ENCODE measurements at places on chromosomes 6 and 20.

DNA sequence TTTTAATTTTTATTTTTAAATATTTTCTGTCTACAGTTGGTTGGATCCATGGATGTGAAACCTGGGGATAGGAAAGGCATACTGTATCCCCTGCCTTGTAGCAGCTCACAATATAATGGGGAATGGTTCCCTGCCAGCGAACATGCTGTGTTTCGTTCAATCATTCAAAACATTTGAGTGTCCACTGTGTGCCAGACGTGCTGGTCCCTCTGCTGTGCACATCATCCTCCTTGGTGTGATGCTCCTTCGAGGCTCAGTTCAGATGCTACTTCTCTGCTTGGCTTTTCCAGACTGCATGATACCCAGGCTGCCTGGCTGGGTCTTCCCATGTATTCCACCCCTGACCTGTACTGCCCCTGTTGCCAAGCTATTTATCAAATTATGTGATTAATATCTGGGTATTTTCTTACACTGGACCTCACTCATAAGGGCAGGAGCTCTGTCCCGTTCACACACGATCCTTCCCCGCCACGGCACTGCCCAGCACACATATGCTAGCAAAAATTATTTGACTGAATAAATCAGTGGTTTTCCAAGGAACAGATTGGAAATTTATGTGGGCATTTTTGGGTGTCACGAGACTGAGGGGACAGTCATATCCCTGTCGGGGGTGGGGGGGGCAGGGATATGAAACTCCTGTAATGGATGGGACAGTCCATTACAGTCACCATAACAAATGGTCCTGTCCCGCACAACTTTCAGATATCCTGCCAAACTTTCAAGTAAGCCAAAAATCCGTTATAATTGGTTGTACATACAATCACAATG is 4.9 kb downstream of the SDCBP2 start:
- DNase-seq: no peak

GRCh38 chr6:259901-260508 is 32.3 kb upstream of the DUSP22 start:
- DNase-seq: no peak

- DNase-seq: no peak
These were observed 55.6 kb downstream of the GOPC start for GRCh38 chr6:117546674-117547073.

- DNase-seq: no peak
These were observed 96.4 kb upstream of the IYD start for GRCh38 chr6:150272264-150272975.

GRCh38 chr6:63502156-63502555 is 70.1 kb upstream of the LOC128125822 start:
- peak; percentile 26 for DNase-seq

- DNase-seq: no peak
These were observed 106.1 kb upstream of the ADGRF4 start for GRCh38 chr6:47592131-47592840.

DNA sequence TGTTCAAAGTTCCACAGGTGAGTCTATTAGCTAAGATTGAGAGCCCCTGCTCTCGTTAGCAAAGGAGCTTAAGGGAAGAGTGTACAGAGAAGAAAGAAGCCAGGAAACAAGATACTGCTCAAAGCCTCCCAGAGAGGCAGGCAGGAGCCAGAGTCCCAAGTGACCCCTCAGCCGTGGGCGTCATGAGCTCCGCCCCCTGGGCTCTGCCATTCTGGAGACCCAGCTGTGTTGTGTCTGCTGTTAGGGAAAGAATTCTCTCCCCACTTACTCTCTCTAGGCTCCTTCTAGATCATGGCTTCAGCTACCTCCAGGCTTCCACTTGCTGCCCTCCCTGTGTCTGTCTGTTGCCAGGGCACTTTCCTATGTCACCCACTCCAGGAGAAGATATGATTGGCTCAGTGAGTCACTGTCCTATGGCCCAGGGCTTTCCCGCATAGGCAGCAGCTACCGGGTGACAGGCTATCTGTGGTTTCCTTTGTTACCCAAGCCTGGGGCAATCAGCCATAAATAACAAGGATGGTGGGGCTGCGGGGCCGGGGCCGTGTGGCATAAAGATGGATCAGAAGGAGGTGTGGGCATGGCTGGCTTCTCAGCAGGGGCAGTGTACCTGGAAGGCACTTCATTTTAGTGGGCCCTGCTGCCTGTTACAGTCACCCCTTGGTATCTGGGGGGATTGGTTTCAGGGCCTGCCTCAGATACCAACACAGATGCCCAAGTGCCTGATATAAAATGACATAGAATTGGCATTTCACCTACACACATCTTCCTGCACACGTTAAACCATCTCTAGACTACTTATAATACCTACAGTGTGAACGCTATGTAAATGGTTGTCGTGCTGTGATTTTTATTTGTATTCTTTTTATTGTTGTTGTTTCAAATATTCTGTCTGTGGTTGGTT is 118.9 kb downstream of the ARMC2 start:
- DNase-seq: no peak

DNA sequence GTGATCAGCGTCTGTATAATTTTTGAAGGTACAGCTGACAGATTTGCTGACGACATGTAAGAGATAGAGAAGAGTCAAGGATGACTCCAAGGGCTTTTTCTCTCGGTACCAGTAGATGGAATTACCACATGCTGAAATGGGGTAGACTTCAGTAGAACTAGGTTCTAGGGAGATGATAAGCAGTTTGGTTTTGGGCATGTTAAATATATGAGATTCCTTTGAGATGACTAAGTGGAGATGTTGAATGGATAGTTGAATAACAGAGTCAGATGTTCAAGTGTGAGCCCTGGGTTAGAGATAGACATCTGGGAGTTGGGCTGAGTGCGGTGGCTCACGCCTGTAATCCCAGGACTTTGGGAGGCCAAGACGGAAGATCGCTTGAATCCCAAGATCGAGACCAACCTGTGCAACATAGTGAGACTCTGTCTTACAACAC is 50.0 kb downstream of the PHF20 start:
- DNase-seq: peak; percentile 13

GRCh38 chr6:105317607-105318533 is 85.0 kb downstream of the PREP start:
- DNase-seq: no peak

DNA sequence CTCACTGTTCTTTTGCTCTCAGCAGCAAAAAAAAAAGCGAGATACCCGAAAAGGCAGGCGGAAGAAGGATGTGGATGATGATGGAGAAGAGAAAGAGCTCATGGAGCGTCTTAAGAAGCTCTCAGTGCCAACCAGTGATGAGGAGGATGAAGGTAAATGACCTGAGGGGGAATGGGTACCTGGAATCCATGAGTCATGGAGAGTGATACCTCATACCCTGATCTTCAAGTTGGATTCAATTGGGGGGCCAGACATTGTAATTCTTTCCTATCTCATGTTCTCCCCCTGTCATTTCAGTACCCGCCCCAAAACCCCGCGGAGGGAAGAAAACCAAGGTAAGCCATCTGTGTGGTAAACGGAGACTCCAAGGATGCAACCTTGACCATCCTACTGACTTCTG is 6.8 kb downstream of the ABCF1 start:
- DNase-seq: no peak

- peak; percentile 20 for DNase-seq
These were observed 7.2 kb downstream of the ADGRF1 start for GRCh38 chr6:47034926-47035325.

DNA sequence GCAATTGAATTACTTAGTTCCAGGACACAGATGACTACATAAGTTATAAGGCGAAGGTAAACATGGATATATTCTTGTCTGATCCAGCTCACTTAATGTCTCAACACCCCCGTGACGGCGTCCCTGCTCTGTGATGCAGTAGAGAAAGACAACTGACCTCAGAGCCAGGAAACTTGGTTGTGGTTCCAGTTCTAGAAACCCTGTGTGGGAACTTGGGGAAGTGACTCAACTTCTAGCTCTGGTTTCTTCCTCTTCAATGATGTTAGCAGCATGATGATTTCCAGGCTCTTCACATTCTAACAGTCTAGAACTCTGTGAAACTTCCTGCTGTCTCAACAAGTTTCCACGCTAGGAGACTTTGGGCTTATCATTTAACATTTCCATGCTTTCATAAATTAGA is 18.4 kb downstream of the LAMA4 start:
- DNase-seq: no peak

- no peak for DNase-seq
These were observed 218.0 kb downstream of the THBS2 start for GRCh38 chr6:169035385-169036240.

DNA sequence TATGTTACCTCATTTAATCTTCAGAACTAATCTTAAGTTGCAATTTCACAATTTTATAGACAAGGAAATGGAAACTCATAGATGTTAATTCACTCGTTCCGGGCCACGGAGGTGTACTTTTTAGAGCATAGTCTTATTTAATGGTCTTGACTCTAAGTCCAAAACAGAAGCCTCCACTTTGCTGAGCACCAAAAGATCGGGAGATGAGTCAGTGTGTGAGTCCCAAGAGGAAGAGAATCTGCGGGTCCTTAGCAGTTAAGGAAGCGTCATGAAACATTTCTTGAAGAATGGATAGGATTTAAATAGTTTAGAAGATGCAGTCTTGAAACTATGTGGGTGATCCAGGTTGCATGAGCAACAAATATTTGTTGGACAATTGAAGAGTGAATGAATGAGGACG is 231.8 kb upstream of the QKI start:
- no peak for DNase-seq

- no peak for DNase-seq
These were observed 90.3 kb downstream of the TCP11 start for GRCh38 chr6:35050757-35051330.

GRCh38 chr20:3312940-3313682 is 74.1 kb upstream of the SLC4A11 start:
- DNase-seq: no peak

DNA sequence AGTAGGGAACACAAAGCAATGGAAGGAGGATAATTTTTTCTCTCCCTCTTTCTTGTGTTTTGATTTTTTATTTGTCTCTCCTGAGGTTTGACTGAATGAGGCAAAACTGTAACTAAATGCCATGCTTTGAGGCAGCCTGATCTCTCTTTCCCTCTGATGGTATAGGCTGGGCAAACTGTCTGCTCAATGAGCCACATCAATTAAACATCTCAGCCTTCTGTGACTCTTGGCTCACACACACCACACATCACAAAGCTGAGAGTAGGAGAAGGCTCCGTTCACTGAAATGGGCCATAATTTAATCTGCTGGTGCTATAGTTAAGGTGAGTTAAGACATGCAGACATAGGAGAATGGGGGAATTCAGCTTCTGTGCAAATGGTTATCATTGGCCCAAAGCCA is 28.1 kb upstream of the SCGN start:
- DNase-seq: no peak

GRCh38 chr6:23977706-23978105 is 148.3 kb upstream of the NRSN1 start:
- DNase-seq: no peak

- DNase-seq: no peak
These were observed 895.2 kb upstream of the CITED2 start for GRCh38 chr6:140269591-140270165.

- no peak for DNase-seq
These were observed 21.7 kb downstream of the MTCL3 start for GRCh38 chr6:127497410-127497809.

DNA sequence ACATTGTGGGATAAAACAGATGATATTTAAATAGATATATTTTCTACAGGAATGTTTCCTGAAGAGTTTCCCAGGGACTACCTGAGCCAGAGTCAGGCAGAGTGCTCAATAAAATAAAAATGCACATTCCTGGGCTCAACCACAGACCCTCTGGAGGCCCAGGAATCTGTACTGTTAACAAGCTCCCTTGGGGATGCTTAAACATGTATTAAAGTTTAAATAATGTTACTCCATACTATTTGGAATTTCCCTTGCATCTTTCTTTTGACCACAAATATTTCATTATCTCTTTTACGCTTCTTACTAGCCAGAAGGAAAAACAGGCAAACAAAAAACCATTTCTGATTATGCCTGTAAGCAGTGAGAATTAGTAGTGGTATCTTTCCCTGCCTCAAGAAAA is 42.3 kb downstream of the GPR63 start:
- no peak for DNase-seq

DNA sequence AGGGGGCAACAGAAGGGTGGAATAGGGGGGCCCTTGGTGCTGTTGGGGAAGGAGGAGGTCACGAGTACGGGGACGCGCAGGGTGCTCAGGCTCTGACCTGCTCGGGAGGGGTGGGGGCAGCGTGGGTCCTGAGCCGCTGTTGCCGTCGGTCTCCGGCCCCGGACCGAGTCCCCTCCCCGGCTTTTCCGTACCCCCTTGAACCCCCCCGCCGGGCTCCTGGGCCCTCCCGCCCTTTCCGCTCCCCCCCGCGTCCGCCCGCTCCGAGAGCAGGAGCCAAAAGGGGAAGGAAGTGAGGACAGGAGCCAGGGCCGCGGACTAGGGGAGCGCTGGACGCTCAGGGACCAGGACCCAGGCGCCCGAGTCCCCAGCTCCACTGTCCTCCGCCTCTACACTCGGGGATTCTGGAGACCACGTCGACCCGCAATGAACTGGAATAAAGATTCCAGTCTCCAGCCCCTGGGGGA is at the start of gene RGL2:
Gene RGL2 (minus strand): TSS at position 170 of the 464 bp plus-strand sequence. CDS start 332 bp downstream, outside the sequence.
- peak; percentile 83 for DNase-seq

DNA sequence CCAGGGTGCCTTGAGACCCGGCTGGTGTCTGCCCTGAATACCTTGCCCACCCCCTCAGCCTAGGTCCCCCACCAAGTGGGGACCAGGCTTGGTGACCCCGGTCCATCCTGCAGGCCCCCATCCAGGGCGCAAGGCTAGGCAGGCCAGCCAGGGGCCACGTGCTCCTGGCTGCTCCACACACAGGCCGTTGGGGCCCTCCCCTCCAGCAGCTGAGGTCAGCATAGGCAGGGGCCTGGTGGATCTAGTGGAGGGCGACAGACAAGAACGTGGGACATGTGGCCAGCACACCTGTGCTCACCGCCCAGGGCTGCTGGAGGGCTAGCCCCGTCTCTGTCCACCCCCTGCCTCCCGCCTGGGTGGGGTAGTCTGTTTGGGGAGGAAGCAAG is 7.5 kb upstream of the HRH3 start:
- no peak for DNase-seq

GRCh38 chr6:159718634-159719033 is 8.7 kb upstream of the WTAP start:
- no peak for DNase-seq

Data from putamen (tissue), 1 donor.